Dorsolateral prefrontal cortex (tissue), 122 donors: ENCODE measurements at places on chromosomes 6 and 20. TPM values are rescaled to one million over a fixed set of nuclear protein-coding genes. Genes with fewer than 3 reads are reported as not detected.

GRCh38 chr20:11853359-11853758, 64.3 kb upstream of the BTBD3 start:
- DNase-seq: no peak

DNA sequence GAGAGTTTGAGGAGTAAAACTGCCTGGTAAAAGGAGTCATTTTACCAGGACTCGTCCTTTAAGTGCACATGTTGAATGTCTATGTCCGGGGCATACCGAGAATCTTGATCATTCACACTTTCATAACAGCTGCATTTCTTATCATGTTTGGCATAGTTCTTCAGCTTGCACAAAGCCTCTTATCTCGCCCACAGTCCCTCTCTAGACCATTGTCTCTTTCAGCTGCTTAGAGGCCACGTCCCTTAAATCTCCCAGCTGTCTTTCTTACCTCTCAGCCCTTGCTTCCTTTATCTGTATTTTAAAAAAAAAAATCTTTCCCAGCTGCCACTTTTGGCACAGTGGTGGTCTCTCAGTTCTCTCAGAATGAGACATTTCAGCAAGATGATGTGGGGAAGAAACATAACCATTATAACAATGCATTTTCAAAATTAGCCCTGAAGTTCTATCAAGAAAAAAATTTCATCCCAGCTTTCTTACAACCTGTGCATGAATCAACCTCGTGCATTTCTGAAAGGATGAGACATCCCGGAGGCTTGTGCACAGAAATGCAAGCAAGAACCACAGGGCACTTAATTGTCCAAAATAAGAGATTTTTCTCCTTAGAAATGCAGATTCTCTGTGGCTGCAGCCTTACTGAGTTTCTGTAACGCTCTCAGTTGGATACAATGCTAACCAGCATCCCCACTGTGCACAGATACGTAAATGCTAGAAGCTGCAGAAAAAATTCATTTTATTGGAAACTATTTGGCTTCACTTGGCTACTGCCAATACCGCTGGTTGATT, 24.2 kb downstream of the RBM24 start:
- DNase-seq: no peak

- DNase-seq: no peak
Observed at GRCh38 chr6:166619912-166620311, 7.1 kb downstream of the RPS6KA2 start.

GRCh38 chr20:40471261-40471629, 217.8 kb downstream of the MAFB start:
- DNase-seq: no peak

DNA sequence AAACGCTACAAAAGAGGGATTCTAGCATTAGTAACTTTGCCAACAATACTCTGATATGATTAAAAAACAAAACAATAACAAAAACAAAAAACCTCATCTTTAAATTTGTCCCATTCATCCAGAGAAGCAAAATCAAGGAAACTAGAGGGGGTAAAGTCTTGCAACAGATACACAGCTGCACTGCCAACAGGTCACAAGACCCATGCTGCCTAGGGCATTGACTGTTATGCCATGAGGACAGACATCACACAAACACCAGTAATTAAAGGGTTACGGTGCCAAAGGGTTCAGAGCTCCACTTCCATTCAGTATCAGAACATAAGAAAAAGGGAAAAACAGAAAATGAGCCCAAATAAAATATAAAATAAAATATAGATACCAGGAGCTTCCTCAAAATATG, 1.6 kb downstream of the TBC1D20 start:
- no peak for DNase-seq

KHDC1 gene
- 16.4 TPM for total RNA-seq

PACSIN1 gene
- total RNA-seq: 308 TPM

GRCh38 chr6:78909391-78909790, 42.0 kb downstream of the IRAK1BP1 start:
- DNase-seq: no peak

RBBP8NL gene
- 1.5 TPM for total RNA-seq

ZGPAT gene
- 22.3 TPM for total RNA-seq

PDYN gene
- total RNA-seq: 1.8 TPM
